T47D (cell line): ENCODE measurements at places on chromosomes 12 and 14.
A peak's percentile ranks its signal among the peaks of the same experiment; 100 is the strongest.

DNA sequence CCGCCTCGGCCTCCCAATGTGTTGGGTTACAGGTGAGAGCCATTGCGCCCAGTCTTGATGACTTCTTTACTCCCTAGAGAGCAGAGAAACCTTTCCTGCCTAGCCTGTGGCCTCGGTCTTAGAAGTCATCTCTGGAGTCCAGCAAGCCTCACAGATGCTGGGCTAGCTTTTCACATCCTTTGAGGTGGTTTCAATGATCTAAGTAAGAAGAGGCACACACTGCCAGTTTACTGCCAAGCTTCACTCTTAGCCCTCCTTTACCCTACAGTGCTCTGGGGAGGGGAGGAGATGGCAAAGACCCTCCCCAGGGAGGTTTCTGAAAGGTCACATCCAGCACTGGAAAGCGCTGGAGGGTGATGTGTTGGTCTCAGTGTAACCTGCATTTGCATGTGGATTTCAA is 304.8 kb downstream of the PCNX1 start:
- no peak for DNase-seq

- DNase-seq: no peak
These were observed 53.3 kb downstream of the TMTC1 start for GRCh38 chr12:29730481-29730880.

DNA sequence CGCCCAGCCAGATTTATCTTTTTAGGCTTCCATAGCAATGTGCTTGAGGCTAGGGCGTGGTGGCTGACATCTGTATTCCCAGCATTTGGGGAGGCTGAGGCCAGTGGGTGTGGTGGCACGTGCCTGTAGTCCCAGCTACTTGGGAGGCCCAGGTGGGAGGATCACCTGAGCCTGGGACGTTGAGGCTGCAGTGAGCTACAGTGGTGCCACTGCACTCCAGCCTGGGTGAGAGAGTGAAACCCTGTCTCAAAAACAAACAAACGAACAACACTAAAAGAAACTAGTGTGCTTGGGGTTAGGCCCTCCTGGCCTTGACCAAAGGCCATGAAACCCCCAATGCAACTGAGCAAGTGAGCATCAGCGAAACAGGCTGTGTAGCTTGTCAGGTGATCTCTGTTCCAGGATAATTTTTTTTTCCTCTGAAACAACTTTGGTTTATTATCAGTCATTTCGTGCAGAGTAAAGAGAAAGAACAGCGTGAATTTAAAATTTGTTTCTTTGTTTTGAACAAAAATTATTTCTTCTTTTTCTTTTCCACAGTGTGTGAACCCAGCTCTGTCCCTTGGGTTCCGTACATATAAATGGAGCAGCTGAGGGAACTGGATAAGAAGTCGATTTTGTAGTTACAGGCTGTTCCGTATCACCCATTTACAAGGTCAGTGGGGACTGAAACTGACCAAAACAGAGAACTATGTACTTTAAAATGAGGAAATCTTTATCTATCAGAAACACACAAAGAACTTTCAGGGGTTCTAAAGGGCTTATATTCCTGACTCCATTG is 8.8 kb upstream of the TUBA1C start:
- DNase-seq: no peak

- DNase-seq: no peak
These were observed 394.2 kb downstream of the DPF3 start for GRCh38 chr14:72499746-72500145.

- DNase-seq: no peak
These were observed 121.3 kb downstream of the TBX3 start for GRCh38 chr12:114562654-114563053.

DNA sequence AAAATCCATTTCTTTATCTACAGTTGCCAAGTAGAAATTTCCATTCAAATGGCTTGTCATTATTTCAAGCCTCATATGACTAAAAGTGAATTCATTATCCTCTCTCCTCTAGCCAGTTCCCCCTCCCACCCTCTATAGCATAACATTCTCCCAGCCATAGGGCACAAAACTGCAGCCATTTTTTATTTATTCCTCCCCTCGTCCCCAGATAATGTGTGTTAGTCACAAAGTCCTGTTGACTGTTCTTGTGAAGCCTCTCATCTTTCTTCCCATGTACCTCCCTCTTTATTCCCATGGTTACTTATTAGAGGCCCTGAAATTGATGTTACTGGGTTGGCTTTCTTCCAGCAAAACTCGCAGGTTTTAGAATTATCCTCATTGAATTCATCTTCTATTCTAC is 13.2 kb downstream of the RTN1 start:
- no peak for DNase-seq

DNA sequence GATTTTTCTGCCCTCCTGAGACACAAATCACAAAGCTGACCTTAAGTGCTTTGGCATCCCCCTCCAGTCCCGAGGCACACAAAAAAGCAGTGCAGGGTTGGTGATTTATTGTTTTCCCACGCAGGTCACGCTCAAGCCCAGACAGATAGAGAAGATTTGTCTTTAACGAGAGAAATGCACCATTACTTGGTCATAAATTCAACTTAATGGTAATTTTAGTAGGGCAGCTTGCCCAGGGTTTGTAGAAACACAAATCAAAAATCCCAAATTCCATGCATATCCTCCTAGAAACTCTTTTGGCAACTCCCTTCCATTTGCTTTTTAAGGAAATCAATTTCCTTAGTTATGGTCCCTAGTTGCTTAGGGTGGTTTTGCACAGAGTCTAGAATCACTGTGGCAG is 132.6 kb downstream of the IGF1 start:
- no peak for DNase-seq

DNA sequence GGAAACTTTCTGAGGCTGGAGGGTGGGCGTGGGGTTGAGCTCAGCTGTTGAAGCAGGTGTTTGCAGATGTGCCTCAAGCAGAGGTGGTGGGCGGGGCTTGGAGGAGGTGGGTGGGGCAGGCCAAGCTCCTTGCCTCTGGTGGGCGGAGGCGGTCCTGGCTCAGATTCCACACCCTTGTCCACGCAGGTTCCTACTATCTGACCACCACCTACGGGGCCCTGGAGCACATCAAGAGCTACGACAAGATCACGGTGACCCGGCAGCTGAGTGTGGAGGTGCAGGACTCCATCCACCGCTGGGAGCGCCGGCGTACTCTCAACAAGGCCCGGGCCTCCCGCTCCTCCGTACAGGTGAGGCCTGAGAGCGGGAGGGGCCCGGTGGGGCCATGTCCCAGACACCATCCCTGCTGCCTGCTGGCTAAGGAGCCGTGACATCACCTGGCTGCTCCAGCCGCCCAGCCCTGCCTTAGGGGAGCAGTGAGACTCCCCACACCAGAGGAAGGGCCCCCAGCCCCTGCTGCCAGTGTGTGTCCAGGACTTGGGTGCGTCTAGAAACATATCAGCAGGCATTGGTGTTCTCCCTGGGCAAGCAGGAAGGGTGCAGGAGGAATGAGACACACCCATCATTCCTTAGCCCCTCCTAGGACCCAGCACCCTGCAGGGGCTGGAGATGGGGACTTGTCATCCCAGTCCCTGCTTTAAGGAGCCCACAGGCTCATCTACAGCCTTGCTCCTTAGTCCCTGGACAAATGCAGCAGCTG is 63.4 kb downstream of the LGMN start:
- no peak for DNase-seq

DNA sequence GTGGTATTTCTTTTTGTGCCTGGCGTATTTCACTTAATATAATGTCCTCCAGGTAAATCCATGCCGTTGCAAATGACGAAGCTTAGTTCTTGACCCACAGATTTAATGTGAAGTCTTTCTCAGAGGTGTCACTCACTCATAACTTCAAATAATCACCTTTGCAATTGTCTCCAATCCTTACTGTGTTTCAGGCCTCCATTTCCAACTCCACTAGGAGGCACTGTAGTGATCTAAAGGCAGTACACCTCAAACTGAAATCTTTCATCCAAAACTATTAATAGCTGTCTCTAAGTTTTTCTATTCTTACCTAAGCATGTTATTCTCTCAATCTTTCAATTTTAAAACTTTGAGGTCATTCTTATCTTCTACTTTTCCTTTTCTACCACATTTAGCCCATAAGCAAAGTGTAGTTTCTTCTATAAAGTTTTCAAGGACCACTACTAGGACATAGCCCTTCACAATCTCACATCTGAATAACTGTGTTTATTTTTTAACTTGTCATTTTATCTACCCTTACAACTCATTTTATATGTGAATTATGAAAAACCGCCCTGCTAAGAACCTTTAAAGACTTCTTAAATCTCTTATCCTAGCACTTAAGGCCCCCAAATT is 25.5 kb upstream of the FBXO34 start:
- DNase-seq: no peak

DNA sequence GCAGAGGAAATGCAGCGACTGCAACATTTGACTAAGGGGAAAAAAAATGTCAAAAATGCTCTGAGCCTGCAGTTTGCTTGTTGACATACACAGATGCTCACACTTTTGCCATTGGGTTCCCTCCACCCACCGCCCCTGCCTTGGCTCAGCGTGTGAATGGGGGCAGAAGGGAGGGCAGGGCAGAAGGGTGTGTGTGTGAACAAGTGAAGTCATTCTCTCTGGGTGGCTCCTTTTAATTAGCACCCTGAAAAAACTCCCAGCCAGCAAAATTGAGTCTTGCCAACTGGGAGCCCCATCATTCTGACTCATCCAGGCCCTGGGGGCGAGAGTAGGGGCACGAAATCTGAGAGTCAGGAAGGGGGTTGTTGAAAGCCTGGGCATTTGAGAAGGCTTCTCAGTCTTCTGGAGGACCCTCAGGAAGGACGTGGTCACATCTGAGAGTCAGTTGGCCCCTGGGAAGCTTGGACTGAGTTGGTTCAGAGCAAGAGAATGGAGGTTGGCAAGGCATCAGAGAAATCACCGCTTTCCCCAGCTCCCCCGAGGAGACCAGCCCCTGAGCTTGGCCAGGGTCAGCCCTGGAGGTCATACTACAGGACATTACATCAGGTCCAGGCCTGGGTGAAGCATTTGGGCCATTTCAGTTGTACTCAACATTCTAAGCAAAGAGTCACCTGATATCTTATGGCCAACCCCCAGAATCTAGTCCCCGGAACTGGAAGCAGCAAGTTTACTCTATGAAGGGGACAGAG is 22.7 kb upstream of the KRT78 start:
- DNase-seq: no peak

GRCh38 chr12:52857500-52857899 is 8.7 kb upstream of the KRT78 start:
- DNase-seq: no peak

DNA sequence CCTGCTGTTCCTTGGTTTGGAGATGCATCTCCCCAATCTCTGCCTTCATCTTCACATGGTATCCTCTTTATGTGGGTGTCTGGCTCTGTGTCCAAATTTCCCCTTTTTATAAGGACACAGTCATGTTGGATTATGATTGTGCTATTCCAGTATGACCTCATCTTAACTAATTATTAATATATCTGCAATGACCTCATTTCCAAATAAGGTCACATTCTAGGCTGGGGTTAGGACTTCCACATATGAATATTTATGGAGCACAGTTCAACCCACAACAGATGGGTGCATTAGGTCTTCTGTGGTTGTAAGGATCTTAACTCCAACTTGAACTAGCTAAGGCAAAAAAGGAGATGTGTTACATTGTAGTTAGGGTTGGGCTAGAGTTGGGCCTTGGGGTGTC is 69.4 kb downstream of the ADCK1 start:
- no peak for DNase-seq

GRCh38 chr14:58145936-58146335 is 6.1 kb downstream of the ARMH4 start:
- DNase-seq: peak; percentile 10

- peak; percentile 40 for DNase-seq
These were observed 7.8 kb upstream of the TBPL2 start for GRCh38 chr14:55448141-55448614.

- DNase-seq: no peak
These were observed 166.1 kb upstream of the E2F7 start for GRCh38 chr12:77231501-77231918.

- DNase-seq: no peak
These were observed 249.6 kb upstream of the TBX3 start for GRCh38 chr12:114933428-114934160.

- no peak for DNase-seq
These were observed 218.7 kb downstream of the RASSF9 start for GRCh38 chr12:85617307-85618091.

DNA sequence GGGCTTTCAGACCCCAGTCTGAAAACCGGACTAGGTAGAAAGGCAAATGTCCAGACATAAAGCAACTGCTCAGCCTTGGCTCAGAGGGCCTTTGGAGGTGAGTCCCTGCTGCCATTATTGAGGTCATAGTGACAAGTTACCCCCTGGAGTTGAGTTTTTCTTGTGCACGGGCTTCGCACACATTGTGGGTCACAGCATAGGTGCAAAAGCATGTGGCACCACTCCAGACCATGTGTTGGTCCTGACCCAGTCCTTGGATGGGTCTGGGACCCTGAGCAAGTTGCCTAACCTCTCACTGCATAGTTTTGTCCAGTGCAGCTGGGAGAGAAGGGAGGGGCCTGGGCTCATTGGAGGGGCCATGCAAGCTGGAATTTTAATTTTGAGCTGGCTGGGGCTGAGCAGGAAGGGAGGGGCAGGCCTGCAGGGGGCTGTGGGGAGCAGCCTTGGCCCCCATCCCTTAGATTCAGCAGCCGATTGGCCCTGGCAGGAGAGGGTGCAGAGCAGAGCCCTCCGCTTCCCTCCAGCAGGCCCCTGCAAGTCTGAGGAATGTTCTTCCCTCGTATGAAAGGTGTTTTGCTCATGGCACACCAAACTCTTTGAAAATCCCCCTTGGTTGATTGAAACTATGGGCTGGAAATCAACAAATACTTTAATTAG is 4.2 kb upstream of the KRT5 start:
- DNase-seq: no peak

GRCh38 chr12:128381541-128381940 is 114.6 kb downstream of the TMEM132C start:
- DNase-seq: no peak

GRCh38 chr12:14871886-14872285 is 13.8 kb downstream of the MGP start:
- no peak for DNase-seq

GRCh38 chr14:77144412-77145115 is 3.0 kb upstream of the ZDHHC22 start:
- no peak for DNase-seq

DNA sequence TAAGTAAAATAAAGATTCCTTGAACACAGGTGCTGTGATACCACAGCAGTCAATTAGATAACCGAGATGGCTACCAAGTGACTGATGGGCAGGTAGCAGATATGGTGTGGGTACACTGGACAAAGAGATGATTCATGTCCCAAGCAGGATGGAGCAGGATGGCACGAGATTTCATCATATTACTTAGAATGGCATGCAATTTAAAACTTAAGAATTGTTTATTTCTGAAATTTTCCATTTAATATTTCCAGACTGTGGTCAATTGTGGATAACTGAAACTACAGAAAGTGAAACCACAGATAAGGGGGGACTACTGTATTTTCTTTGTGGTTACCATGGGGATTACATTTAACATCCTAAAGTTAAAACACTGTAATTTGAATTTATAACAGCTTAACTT is 7.5 kb upstream of the ZFP36L1 start:
- DNase-seq: no peak

GRCh38 chr12:1629338-1630132 is 504 bp downstream of the WNT5B start:
- DNase-seq: no peak

DNA sequence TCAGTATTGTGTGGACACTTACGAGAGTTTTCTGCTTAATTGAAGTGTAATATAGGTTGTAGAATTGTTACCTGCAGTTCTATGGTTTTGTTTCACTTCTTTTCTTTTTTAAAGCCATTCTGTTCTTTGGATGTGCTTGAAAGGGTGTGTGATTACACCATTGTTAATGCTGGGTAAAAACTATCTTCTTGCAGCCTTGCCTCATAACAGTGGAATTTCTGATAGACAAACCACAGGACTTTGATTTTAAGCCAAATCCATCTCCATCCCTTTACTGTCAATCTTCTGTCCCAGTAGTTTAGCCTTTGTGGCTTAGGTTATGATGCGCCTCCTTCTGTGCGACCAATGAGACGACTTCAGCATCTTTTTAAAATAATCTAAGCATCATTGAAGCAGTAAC is 182.3 kb downstream of the PELI2 start:
- no peak for DNase-seq
